ENCODE measurements at places on chromosomes 1 and 21.

DNA sequence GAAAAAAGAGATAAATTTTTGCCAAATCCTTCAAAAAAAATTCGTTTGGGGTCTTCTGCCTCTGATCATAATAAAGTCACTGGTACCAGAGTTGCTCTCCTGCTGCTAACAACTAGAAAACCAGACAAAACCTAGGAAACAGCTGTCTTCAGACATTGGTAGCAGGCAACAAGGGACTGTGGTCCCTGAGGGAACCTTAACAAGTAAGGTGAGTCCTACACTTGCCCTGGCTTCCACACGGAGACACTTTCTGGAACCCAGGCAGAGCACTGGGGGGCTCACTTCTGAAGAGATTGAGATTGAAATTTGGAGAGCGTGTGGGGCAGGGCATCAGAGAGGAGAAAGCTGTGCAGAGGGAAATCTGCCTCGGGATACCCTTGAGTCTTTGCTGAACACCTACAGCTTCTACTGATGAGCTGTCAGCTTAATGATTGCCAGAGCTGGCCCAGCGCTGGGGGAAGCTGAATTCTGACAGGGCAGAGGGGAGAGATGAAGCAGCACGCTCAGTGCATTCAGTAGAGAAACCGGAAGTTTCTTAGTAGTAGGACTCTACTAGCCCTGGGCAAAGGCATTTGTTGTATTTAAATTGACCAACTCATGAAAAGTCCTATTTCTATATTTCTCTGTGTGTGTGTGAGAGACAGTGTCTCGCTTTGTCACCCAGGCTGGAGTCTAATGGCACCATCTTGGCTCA lies 18.5 kb upstream of the FAM89A start:
- no peak for DNase-seq

GRCh38 chr1:1832166-1832565 lies 53.9 kb upstream of the NADK start:
- DNase-seq: no peak

GRCh38 chr1:43143441-43143888 lies 28.6 kb downstream of the EBNA1BP2 start:
- DNase-seq: no peak

- DNase-seq: no peak
These were observed 88.6 kb upstream of the PKN2 start for GRCh38 chr1:88595355-88596002.

DNA sequence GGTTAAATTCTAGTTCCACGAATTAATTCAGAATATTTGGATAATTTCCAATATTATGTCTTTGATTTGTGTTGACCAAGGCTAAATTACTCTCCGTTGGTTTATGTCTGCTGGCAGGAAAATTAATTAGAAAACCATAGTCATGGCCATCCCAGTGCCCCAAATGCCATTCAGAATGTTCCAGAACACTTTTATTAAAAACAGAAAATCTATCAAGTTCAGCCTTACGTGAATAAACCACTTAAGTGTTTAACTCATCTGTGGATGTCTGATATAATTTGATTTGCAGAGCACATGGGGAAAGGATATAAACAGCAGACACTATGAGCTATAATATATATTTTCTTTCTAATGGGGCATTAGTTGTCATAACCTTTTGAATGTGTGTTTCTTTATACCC lies 480.7 kb downstream of the MRPL39 start:
- DNase-seq: no peak

- DNase-seq: no peak
These were observed 398.4 kb downstream of the PRDM2 start for GRCh38 chr1:14098294-14098913.

GRCh38 chr1:221074332-221074731 lies 195.1 kb downstream of the HLX start:
- DNase-seq: no peak

DNA sequence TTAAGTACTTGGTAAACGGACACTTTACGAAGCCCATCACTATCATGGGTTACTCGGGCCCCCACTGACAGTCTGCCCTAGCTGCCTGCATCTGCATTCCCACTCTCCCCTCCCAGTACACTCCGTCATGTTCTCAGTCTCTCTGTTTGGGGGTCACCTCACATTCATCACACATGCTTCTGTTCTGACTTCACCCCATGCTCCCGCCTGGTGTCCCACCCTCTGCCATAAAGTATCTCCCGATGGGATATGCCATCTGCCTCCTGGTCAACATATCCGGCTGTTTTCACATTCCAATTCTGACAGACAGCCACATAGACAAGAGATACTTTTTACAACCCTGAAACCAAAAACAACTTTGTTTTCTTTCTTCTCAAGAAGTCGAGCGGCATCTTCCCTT lies 1.0 kb downstream of the OLFML2B start:
- no peak for DNase-seq

GRCh38 chr21:45295576-45296365 lies 8.1 kb upstream of the POFUT2 start:
- no peak for DNase-seq

GRCh38 chr1:14706631-14707030 lies 108.1 kb downstream of the KAZN start:
- DNase-seq: no peak
